ENCODE measurements at places on chromosomes 1 and 21.

GRCh38 chr1:40849801-40850592, 12.2 kb downstream of the CITED4 start:
- DNase-seq: no peak

DNA sequence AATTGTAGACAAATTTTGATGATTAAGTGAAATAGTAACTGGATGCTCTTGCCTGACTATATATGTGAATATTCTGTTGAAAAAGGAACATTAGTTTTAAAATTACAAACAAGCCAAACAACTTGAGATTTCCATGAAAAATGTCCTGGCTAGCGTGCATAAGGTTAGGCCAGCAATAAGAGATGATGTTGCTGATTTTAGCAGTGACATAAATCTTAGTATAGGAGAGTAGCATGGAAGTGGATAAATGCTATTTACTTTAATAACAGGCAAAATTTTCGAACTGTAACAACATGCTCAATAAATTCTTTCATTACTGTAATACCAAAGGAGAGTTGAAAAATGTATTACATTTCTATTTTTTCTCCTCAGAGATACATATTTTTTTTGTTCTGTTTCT, 266.6 kb downstream of the LRRC7 start:
- DNase-seq: no peak

- no peak for DNase-seq
Observed at GRCh38 chr1:905071-905749, 18.5 kb upstream of the SAMD11 start.

DNA sequence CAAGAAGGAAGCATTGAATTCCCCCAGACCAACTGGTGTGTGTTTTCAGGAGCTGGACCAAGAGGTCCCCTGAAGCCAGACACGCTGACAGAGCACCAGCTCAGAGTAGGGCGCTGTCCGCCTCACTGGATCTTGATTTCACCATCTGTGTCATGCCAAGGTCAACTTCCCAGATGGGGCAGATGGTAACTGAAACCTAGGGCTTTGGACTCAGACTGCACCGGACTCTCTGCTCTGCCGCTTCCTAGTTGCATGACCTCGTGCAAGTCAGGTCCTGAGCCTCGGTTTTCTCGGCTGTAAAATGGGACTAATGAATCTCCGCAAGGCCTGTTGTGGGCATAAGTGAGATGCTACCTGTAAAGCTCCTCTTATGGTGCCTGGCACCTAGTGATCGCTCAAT, 17.9 kb upstream of the CASZ1 start:
- no peak for DNase-seq

DNA sequence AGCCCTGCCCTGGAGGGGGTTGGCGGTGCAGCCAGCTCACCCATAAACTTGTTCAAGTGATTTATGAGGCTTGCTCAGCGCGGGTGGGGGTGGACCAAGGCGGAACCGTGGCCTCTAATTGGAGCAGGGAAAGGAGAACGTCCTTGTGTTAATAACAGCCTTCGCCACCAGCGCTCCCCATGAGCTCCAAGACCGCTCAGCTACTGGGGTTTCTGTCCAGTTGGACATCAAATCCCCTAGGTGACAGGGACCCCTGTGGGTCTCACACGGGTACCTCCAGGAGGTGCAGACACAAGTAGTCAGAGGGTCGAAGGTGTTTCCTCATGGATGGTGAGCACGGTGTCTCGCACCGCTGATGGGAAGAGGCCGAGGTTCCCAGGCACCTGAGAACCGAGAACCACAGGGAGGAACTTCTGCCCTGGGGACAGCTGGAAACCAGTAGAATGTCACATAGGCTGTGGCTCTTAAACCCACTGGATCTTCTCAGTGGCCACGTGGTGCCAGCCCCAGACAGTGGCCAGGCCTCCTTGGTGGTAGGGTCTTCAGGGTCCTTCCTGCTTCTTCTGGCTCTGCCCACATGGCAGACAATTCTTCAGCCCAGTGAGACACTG, 3.7 kb upstream of the ACTRT2 start:
- no peak for DNase-seq

- no peak for DNase-seq
Observed at GRCh38 chr1:21568006-21568746, 59.0 kb downstream of the ALPL start.

GRCh38 chr1:178254433-178254832, 160.5 kb downstream of the RASAL2 start:
- no peak for DNase-seq

DNA sequence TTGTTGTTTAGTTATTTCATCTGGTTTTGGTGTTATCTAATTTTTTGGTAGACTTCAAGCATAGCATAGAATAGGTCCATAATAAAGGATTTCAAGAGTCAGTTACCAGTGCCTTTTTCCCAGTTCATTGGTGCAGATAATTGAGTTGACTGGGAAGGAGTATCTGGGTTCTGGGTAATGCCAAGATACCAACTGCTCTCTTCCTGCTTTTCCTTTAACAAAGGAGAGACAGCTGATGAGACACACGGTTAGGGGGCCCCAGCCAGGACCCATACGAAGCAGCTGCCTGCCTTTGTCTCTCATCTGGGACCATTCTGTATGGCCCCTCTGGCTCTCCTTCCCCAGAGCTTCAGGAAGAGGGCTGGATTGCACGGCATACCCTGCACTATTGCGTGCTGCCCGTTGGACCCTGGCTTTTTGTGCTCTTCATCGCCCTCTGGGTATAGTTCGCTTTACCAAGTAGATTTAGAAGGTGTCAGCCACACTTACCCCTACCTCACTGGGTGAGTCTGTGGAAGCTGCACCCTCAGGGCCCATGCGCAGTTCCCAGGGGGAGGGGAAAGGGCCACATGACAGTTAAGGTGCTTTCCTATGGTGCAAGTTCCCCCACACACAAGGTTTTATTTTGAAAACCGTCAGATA, 7.0 kb downstream of the NAV1 start:
- DNase-seq: no peak

DNA sequence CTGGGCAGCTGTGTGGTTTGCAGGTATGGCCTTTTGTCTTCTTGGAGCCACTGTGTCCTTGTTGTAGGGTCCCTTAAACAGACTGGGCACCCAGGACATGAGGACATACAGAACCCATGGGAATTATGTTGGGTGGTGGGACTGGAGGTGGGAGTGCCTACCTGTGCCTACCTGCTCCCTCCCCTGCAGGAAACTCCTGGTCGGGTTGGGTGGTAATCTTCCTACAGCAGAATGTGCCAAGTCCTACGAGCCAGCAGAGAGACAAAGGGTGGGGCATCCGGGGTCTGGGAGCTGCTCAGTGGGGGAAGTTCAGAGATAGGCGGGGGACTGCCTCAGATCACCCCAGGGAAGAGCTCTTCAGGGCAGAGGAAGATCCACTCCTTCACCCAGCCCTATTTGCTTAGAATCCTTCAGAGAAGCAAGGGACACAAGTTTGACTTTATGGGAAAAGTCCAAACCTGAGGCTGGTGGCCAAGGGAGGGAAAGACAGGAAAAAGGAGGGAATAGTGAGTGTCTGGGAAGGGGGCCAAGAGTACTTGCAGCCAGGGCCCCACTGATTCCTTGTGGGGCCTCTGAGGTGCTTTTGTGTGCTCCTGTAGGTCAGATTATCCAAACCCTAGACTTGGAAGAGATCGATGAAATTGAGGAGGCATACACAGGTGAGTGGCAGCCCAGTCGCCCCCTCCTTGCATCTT, 58.3 kb downstream of the KIF21B start:
- DNase-seq: no peak

DNA sequence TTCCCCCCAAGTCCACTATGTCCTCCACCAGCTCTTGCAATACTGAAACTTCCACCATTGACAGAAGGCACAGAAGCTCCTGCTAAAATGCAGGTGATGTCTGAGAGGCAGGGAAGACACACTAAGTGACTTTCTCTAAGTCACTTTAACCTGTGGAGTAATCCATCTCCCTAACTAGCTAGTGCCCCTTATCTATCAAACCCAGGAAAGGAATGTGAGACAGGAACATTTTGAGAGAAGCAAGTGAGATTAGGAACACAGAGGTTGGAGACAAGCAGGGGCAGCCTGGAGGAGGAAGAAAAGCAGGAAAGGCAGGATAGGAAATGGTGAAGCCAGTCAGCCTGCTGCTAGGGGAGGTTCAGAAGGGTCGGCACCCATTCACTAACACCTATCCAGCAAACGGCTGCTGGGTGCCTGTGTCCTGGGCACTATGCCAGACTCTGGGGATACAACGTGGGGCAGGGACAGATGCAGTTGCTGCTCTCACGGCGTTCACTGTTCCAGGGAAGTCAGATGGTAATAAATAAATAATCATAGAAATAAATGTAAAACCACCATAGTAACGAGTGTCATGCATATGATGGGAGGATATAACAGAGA, 7.0 kb downstream of the GPA33 start:
- DNase-seq: no peak

DNA sequence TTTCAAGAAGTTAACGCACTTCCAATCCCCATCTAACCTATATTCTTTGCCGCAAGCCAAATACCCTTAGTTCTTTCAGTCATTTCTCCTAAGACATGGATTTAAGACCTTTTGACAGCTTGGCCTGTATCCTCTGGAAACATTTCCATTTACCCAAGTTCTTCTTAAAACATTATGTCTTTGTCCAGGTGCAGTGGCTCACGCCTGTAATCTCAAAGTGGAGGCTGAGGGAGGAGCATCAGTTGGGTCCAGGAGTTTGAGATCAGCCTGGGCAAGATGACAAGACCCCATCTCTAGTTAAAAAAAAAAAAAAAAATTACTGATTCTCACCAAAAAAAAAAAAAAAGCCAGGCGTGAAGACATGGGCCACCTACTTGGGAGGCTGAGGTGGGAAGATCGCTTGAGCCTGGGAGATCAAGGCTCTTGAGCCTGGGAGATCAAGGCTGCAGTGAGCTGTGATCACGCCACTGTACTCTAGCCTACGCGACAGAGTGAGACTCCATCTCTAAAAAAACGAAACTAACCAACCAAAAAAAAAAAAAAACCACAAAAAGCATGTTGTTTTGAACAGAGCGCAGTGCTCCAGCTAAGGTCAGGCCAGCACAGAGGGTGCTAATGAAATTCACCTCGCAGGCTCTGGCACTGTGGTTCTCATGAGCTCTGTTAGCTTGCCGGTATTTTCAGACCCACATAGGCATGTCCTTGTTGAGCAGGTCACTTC, 36.0 kb downstream of the NUAK2 start:
- no peak for DNase-seq

GRCh38 chr1:207938016-207938415, 27.1 kb upstream of the CD34 start:
- DNase-seq: peak; percentile 37

DNA sequence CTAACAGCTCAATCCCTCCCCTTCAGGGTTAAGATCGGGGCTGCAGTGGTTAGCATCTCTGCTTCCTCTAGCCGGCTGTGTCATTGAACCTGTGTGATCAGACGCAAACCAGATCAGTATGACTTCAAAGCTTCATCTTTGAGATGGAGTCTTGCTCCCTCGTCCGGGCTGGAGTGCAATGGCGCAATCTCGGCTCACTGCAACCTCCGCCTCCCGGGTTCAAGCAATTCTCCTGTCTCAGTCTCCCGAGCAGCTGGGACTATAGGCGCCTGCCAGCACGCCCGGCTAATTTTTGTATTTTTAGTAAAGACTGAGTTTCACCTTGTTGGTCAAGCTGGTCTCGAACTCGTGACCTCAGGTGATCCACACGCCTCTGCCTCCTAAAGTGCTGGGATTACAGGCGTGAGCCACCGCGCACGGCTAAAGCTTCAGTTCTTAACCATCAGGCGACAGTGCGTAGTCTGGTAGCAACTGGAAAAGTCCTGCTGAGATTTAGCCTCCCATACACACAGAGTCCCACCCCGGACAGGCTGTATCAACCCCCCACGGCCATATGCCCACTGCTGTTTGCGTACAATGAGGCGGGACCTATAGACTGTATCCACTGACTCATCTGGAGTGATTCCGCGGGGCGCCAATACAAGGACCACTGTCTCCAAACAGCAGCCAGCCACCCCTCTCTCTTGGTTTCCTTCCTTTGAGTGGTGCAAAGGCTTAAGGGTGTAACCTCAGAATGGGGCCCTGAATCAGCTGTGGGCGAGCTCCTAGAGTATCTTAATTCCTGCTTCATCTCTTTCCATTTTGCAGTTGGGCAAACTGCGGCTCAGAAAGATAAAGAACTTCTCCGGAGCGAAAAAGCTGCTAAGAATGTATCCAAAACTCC, 23.3 kb downstream of the CELA3A start:
- no peak for DNase-seq

DNA sequence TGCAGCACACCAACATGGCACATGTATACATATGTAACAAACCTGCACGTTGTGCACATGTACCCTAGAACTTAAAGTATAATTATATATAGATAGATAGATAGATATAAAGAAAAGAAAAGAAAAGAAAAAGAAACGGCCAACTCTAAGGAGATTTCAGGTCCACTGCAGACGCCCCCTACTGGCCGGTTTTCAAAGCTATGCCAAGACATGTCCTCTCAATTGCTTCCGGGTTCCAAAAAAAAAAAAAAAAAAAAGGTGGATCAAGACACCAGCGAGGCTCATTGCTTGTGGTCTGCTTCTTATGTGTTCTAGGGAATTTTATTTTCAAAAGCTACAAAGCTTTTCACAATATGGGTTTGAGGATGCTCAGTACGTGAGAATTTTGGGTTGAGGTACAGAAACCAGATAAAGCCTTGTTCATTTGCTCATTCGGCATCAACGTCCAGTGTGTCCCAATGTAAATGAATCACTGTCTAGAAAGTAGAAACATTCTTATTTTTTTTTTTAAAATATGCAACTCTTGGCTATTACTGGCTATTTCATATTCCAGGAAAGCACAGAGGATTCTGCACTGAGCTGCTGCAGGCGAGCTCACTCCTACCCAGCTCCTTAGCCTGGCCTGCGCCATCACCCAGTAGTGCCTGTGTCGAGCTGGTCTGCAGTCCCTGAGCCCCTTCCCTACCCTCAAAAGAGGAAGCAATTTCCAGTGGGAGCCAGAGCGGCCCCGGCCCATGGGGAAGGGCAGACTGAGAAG, 643.0 kb downstream of the KIF26B start:
- no peak for DNase-seq

- no peak for DNase-seq
Observed at GRCh38 chr1:69313118-69313517, 254.6 kb upstream of the LRRC7 start.

DNA sequence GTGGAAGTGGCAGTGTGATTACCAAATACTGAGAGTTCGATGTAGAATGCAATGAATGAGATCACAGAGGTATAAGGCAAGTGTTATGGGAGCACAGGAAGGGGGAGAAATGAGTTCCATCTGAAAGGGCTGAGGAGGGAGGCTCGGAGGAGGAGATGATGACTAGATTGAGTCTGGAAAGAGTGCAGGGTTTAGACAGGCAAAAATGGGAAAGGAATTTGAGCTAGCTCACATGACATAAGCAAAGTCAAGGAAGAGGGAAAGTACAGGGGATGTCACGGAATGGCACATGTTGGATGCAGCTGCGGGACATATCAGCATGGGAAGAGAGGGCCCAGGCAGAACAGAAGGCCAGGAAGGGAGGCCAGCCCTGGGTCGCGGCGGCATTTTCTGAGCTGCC, 132.7 kb downstream of the RUNX1 start:
- DNase-seq: peak; percentile 37
